ENCODE measurements at places on chromosomes 2 and 18. TPM values are rescaled to one million over a fixed set of nuclear protein-coding genes. Genes with fewer than 3 reads are reported as not detected.

Gene ERFE
- 5.1 TPM for polyA plus RNA-seq

Gene PXDN
- 104 TPM for polyA plus RNA-seq

Gene BCL2
- polyA plus RNA-seq, result 0.75 TPM

Gene ANKRD62
- polyA plus RNA-seq, result not detected

Gene AQP4
- 2.8 TPM for polyA plus RNA-seq
